Activated T-helper 2 cell treated with anti-CD3 and anti-CD28 coated beads, Interferon-gamma antibody, Interleukin-2, Interleukin-4, amounts not matched to agents 10 μg/mL and 5 μg/mL and 100 μg/mL, durations not matched to agents 14 hours and 24 hours and 36 hours (primary cell): ENCODE measurements at places on chromosomes 3 and 15. TPM values are rescaled to one million over a fixed set of nuclear protein-coding genes. Genes with fewer than 3 reads are reported as not detected.

GRCh38 chr3:127697551-127698240 lies 24.9 kb downstream of the ABTB1 start:
- peak; percentile 38 for DNase-seq

- no peak for DNase-seq
Measured at GRCh38 chr3:172813462-172813861, 62.9 kb downstream of the ECT2 start.

GRCh38 chr15:51004103-51004551 lies 90.6 kb downstream of the TNFAIP8L3 start:
- DNase-seq = no peak

DNA sequence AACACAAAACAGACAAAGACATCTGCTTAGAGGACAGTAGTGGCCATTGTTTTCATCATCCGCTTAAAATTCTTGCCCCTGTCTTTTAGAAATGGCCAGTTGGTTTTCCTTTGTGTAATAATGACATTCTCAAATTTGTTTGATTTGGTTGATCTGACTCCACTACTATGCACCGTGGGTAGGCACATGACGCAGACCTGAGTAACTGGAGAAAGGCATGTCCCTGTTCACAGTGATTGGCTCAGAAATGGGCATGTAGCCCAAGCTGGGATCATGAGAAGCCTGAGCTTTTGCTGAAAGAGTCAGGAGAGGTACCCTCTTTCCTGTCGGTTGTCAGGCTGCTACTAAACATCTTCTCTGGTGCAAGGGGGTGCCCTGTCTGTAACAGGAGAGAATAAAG lies 36.6 kb upstream of the MAGI1 start:
- DNase-seq = no peak

GOLGA8H gene
- total RNA-seq = 0.37 and 0.76 TPM in 2 replicates

GAP43 gene
- total RNA-seq = not detected in 2 replicates

SENP2 gene
- 31.5 and 34.2 TPM in 2 replicates for total RNA-seq
